ENCODE measurements at places on chromosomes 16 and 17.

- no peak for DNase-seq
Observed at GRCh38 chr17:79369001-79369400, 241.8 kb downstream of the RBFOX3 start.

GRCh38 chr16:56284521-56284920 is 93.2 kb downstream of the GNAO1 start:
- no peak for DNase-seq

DNA sequence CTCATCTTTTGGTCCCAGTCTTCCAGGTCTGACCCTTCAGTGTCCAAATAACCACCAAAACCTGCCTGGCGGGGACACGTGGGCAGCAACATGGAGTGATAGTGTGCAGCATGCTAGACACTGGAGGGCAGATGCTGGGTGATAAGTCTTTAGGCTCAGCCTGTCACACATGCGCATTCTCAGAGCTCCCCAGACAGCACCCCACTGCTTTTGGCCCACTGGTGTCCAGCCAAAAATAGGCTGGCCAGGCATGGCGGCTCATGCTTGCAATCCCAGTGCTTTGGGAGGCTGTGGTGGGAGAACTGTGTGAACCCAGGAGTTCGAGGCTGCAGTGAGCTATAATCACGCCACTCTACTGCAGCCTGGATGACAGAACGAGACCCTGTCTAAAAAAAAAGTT is 12.3 kb downstream of the GINS2 start:
- DNase-seq, result no peak

DNA sequence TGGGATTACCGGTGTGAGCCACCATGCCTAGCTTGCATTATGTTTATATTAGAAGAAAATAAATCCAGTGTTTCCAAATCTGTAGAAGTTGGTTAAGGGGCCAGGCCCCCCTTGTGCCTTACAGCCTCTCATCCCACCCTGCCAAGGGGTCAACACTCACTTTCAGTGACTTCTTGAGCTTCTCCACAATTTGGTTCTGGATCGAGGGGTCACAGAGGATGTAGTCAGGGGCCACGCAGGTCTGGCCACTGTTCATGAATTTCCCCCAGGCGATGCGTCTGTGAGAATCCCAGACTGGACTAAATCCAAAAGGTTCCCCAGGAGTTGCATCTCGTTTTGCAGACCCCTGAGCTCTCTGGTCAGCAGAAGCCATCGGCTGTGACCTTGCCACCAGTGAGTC is 7.2 kb downstream of the ALDH3A1 start:
- DNase-seq, result no peak

DNA sequence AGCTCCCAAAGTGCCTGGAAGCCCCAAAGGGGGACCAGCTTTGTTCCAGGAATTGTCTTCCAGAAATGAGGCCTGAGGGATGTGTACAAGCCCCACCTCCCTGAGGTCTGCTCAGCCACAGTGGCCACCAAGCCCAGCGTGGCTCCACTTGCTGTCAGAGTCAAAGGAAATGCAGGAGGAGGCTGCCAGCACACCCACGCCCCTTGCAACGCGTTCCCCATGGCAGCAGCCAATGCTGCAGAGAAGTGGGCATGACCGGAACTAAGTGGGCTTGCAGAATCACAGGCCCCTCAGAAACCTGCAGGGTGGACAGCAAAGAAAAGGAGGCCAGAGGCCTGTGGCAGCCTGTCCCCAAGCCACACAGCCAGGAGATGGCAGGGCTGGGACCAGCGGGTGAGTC is 320.8 kb downstream of the FOXL1 start:
- no peak for DNase-seq

All from stimulated activated CD4-positive, alpha-beta T cell treated with anti-CD3 and anti-CD28 coated beads, Interleukin-1b, Interleukin-23, amount 100 ng/mL, for 4 hours (primary cell).